Endodermal cell (in vitro differentiated cells): ENCODE measurements at places on chromosomes 2 and 18. TPM values are rescaled to one million over a fixed set of nuclear protein-coding genes. Genes with fewer than 3 reads are reported as not detected.
A peak's percentile ranks its signal among the peaks of the same experiment; 100 is the strongest.

Gene SCYGR4
- total RNA-seq = not detected in 2 replicates

Gene RTTN
- 25.6 to 35.4 TPM (median 33.7 TPM) in 3 replicates for total RNA-seq

Gene ICOS
- total RNA-seq = not detected in 2 replicates

Gene IL1RL1
- total RNA-seq = 0.84 and 0.90 TPM in 2 replicates

Gene TRIB2
- total RNA-seq = 24.2 to 31.7 TPM (median 29.8 TPM) in 3 replicates

Gene CSRNP3
- total RNA-seq = 8.3 and 8.5 TPM in 2 replicates

Gene POTEJ
- total RNA-seq = not detected in 2 replicates

Gene SERPINB11
- total RNA-seq = not detected in 3 replicates

Gene ETAA1
- 16.0 to 21.3 TPM (median 20.6 TPM) in 3 replicates for total RNA-seq

Gene KCNG3
- 0.77 and 0.84 TPM in 2 replicates for total RNA-seq

Gene RFTN2
- 0.47 to 1.1 TPM (median 0.55 TPM) in 3 replicates for total RNA-seq

Gene CNDP1
- 0.51 TPM in 1 of 2 replicates, not detected in the other for total RNA-seq

DNA sequence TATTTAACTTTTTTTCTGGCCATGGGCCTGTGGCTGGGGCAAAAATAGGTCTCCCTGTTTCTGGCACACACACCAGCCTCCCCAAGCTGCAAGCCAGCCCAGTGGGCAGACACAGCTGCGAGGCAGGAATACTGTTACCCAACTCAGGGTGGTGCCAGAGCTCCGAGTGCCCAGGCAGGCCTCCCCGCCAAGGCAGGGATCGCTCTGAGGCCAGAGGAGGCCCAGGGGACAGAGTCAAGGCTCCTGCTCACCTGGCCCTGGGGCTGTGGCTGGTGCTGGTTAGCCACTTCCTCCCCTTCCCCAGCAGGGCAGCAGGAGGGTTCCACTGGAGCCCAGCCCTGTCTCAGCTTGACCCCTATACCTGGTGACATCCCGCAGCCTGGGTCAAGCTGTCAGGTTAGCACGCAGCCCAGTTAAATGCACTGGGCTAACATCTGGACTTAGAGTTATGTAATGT, 67.1 kb upstream of the EPAS1 start:
- no peak overlapping the region for H3K4me3 ChIP-seq
- peaks cover 14% of the 10 kb centered on the region for H3K4me1 ChIP-seq
- no peak overlapping the region for H3K27ac ChIP-seq
- H3K36me3 ChIP-seq = no peaks in the 10 kb centered on the region
- H3K27me3 ChIP-seq = no peaks in the 10 kb centered on the region
- DNase-seq = peak; percentile 80

GRCh38 chr2:118845005-118845521, 2.4 kb downstream of the EN1 start:
- no peak overlapping the region for H3K27ac ChIP-seq
- no peaks in the 10 kb centered on the region for H3K36me3 ChIP-seq
- peak overlapping the region; percentile 19 for H3K4me3 ChIP-seq
- peak; percentile 73 for DNase-seq
- peaks cover 98% of the 10 kb centered on the region for H3K27me3 ChIP-seq

DNA sequence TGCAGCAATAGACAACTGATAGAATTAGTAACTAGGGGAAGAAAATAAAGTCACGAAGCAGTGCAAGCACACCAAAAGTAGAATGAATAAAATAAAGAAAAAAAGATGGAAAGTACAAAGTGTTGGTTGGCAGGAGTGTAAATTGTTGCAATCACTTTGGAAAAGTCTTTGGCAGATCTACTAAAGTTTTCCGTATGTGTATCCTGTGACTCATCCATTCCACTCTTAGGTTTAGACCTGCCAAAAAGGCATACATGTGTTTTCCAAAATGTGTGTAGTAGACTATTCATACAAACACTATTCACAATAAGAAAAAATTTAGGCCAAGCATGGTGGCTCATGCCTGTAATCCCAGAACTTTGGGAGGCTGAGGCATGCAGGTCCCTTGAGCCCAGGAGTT, 282.1 kb upstream of the FSIP2 start:
- H3K27me3 ChIP-seq = no peaks in the 10 kb centered on the region
- H3K36me3 ChIP-seq = peaks cover 8% of the 10 kb centered on the region
- DNase-seq = no peak
- no peaks in the 10 kb centered on the region for H3K4me1 ChIP-seq
- no peak overlapping the region for H3K4me3 ChIP-seq

DNA sequence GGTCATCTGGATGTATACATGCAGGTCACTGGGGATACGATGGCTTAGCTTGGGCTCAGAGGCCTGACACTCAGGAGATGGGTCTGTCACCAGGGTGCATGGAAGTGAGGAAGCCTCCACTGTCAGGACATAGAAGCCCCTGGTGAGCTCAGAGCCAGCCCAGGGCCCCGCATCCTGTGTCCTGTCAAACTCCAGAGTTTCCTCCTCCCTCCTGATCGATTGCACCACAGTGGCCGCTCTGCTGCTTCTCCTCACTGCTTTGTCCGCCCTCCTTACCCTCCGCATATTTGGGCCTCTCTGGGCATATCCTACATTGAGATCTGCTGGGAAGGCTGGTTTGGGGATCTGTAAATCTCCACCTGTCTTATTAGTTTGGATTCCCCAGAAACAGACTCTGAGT, 37.5 kb upstream of the ATG16L1 start:
- H3K27me3 ChIP-seq = no peaks in the 10 kb centered on the region
- H3K27ac ChIP-seq = no peak overlapping the region
- DNase-seq = no peak

DNA sequence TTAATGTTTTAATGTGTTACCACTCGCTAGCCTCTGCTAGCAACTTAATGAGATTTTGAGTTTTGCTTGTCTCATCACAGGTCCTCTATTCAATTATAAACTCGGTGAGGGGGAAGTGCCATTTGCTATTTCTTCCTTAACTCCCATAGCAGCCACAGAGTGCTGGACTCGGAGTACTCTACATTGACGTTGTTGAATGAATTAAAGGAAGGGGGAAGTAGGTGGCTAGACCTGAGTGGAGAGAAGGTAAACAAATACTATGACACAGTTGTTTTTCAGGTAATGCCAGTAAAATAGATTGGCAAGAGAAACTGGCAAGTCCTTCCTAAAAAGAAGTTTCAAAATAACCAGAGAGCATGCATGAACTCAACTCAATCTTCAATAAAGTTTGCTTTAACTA, 339.3 kb downstream of the HRH4 start:
- no peaks in the 10 kb centered on the region for H3K4me1 ChIP-seq
- H3K27ac ChIP-seq = no peak overlapping the region
- H3K36me3 ChIP-seq = no peaks in the 10 kb centered on the region
- no peak for DNase-seq
- no peak overlapping the region for H3K4me3 ChIP-seq

GRCh38 chr2:107276034-107276433, 390.1 kb upstream of the ST6GAL2 start:
- H3K27ac ChIP-seq = no peak overlapping the region
- H3K27me3 ChIP-seq = no peaks in the 10 kb centered on the region
- peaks cover 16% of the 10 kb centered on the region for H3K4me1 ChIP-seq
- no peak overlapping the region for H3K4me3 ChIP-seq
- no peak for DNase-seq
- no peaks in the 10 kb centered on the region for H3K36me3 ChIP-seq

- peaks cover 4% of the 10 kb centered on the region for H3K27me3 ChIP-seq
- no peak overlapping the region for H3K27ac ChIP-seq
- no peak overlapping the region for H3K4me3 ChIP-seq
- H3K4me1 ChIP-seq = no peaks in the 10 kb centered on the region
- H3K36me3 ChIP-seq = peaks cover 5% of the 10 kb centered on the region
These were observed 12.9 kb downstream of the GPR17 start for GRCh38 chr2:127658641-127659407.

DNA sequence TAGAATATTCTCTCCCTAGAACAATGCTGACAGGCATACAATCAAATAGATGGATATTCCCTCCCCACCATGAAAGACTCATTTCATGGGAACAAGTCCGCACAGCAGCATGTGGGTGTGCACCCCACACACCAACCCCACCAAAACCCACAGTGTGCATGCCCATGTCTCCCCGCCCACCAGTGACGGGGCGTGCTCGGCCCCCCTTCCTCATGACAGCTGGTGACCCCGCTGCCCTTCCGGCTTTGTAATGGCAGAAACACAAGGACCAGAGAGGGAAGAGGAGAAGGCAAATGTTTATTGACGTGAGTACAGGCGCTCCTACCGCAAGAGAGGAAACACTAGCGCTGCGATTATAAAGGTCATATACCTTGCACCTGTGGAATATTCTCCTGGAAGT, 30.8 kb upstream of the ODC1 start:
- H3K27me3 ChIP-seq = no peaks in the 10 kb centered on the region
- H3K4me1 ChIP-seq = peaks cover 16% of the 10 kb centered on the region
- peak; percentile 49 for DNase-seq
- no peak overlapping the region for H3K4me3 ChIP-seq
- no peak overlapping the region for H3K27ac ChIP-seq

DNA sequence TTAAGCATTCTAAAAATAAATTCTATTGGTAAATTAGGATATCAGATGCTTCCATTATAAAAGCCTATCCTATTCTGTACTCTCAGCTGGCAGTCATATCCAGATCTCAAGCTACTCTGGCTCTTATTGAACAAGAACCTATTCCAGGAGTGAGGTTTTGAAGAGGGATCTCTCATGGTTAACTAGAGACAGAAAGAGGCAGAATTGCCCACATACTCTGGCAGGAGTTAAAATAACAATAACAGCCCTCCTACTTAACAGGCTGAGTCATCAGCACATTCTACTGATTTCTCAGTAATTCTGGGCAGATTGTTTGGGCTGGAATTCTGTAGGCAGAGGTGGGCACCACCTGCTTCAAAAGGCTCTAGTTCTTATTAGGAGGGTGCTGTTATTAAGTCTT, 142.0 kb upstream of the UNC80 start:
- no peak overlapping the region for H3K27ac ChIP-seq
- H3K36me3 ChIP-seq = no peaks in the 10 kb centered on the region
- no peaks in the 10 kb centered on the region for H3K4me1 ChIP-seq
- H3K4me3 ChIP-seq = no peak overlapping the region

GRCh38 chr2:235206399-235206798, 254.6 kb downstream of the SH3BP4 start:
- no peak for DNase-seq
- H3K36me3 ChIP-seq = no peaks in the 10 kb centered on the region
- no peaks in the 10 kb centered on the region for H3K27me3 ChIP-seq
- no peaks in the 10 kb centered on the region for H3K4me1 ChIP-seq
- no peak overlapping the region for H3K27ac ChIP-seq

GRCh38 chr2:183162362-183162761, 38.1 kb downstream of the NUP35 start:
- H3K4me3 ChIP-seq = no peak overlapping the region
- no peak overlapping the region for H3K27ac ChIP-seq
- no peaks in the 10 kb centered on the region for H3K4me1 ChIP-seq
- no peaks in the 10 kb centered on the region for H3K27me3 ChIP-seq
- peaks cover 65% of the 10 kb centered on the region for H3K36me3 ChIP-seq

DNA sequence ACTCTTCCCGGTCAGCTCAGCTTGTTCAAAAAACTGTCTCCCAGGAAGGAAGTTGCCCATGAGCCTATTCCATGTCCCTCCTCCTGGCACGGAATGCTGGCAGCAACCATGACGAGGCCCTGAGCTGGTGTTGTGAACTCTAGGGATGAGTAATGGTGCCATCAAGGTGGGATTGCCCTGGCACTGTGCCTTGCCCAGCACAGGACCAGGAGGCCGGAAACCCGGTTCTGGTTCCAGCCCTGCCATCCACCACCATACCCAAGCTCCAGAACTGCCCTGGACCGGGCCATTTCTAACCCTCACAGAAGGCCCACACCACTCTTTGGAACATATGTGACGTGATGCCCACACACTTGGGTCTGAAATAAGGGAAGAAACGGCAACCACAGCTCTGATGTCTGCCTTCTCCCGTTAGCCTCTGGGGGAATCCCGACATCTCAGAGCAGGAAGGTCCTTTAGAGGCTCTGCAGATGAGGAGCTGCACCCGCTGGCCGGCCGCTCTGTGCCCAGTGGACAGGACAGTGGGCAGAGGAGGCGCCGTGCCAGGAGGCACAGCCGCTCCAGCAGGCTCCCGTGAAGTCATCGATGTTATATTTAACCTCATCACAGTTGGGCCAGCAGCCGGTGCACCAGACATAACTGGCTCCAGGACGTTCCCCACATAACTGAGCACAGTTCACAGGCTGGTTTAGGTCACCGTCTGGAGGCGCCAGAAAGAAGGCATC, 462.1 kb upstream of the ID2 start:
- peaks cover 5% of the 10 kb centered on the region for H3K4me1 ChIP-seq
- no peaks in the 10 kb centered on the region for H3K36me3 ChIP-seq
- no peaks in the 10 kb centered on the region for H3K27me3 ChIP-seq
- H3K27ac ChIP-seq = no peak overlapping the region
- no peak overlapping the region for H3K4me3 ChIP-seq

GRCh38 chr18:7459851-7460770, 107.0 kb upstream of the PTPRM start:
- H3K4me1 ChIP-seq = no peaks in the 10 kb centered on the region
- no peaks in the 10 kb centered on the region for H3K27me3 ChIP-seq
- H3K36me3 ChIP-seq = no peaks in the 10 kb centered on the region
- H3K4me3 ChIP-seq = no peak overlapping the region

DNA sequence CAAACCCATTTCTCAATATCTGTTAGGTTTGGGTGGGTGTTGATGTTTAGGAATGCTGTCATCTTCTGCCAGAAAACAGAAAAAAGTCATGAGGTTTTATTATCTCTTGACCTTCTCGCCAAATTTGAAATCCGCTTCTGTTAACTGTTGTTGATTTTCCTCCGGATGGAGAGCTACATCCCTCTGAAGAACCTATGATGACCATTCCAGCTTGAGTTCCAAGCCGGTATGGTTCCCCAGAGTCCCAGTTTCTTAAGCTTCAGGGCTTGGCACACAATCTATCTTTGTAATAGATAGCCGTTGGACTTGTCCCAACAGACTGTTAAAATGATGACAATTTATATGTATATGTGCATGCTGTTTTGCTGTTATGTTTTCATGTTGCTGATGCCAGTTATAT, 1201.0 kb downstream of the LRP1B start:
- no peak overlapping the region for H3K27ac ChIP-seq

- H3K36me3 ChIP-seq = no peaks in the 10 kb centered on the region
- no peaks in the 10 kb centered on the region for H3K4me1 ChIP-seq
- DNase-seq = no peak
- no peaks in the 10 kb centered on the region for H3K27me3 ChIP-seq
- no peak overlapping the region for H3K27ac ChIP-seq
- no peak overlapping the region for H3K4me3 ChIP-seq
These were observed 214.1 kb upstream of the SESTD1 start for GRCh38 chr2:179478771-179479170.

- DNase-seq = peak; percentile 91
- H3K4me1 ChIP-seq = peaks cover 4% of the 10 kb centered on the region
- H3K36me3 ChIP-seq = no peaks in the 10 kb centered on the region
- peak overlapping the region; percentile 96 for H3K27ac ChIP-seq
These were observed 50.7 kb downstream of the LIPG start for GRCh38 chr18:49612515-49613033.
